T follicular helper cell (primary cell): ENCODE measurements at places on chromosomes 7 and 10.

DNA sequence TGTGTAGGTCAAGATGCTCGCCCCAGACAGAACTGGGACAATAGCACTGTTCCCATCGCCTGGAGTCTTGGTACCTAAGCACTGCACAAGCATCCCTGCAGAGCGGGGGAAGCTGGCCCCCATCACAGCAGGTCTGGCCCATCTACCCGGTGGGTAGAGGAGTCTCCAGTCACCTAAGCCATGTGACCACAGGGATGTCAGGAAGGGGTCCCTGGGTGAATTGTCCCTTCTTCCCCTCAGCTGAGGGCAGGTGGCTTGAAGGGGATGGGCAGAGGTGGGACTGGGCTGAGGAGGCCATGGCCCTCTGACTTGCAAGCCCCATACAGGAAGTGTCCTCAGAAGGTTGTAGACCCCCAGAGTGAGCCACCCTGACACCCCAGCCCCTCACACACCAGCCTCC lies 39.7 kb downstream of the FRMPD2 start:
- DNase-seq, result no peak

DNA sequence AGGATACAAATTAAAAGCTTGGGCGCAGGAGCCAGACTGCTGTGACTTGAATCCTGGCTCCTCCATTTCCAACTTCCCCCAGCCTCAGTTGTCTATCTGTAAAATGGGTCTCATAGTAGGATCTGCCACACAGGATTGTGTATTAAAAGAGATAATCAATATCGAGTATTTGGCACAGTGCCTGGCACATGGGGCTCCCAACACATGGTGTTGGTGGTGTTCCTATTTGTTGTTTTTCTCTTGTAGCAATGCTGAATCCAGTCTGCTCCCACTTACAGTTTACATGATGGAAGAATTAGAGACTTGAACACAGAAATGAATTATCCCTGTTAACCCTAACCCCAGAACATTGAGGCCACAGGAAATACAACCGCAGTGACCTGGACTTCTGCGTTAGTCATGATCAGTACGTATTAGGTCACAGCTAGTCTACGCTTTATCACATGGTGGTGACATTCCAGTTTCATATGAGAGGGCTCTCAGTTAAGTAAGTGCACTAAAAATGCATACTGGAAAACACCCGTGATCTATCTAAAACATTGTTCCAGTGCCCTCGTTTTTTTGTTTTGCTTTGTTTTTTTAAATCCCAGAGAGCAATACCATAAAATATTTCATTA lies 169.5 kb upstream of the KLF14 start:
- DNase-seq, result no peak

DNA sequence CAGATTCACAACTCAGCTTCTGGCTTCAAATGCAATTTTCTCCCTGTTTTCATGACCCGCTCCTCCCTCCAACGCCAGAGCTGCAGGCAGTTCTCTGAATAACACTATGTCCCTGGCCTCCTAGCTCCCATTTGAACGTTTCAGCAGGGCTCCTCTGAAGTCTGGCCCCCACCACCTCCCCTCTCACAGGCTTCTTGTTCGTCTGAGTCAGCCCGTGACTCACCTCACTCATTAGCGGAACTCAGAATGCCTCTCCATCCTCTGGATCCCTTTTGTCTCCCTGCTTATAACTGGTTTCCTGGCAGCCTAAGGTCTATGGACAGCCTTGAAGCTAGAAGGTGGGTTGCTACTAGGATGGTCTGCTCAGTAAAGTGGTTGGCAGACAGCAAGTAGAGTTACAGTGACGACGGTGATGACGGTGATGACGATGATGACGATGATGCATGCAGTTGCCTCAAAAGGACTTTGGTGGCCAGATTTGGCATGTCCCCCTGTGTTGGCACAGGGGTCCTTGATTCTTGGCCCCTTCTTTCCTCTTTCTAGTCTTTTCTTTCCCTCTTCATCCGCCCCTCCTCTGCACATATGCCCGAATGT lies 83.3 kb upstream of the MKLN1 start:
- no peak for DNase-seq

DNA sequence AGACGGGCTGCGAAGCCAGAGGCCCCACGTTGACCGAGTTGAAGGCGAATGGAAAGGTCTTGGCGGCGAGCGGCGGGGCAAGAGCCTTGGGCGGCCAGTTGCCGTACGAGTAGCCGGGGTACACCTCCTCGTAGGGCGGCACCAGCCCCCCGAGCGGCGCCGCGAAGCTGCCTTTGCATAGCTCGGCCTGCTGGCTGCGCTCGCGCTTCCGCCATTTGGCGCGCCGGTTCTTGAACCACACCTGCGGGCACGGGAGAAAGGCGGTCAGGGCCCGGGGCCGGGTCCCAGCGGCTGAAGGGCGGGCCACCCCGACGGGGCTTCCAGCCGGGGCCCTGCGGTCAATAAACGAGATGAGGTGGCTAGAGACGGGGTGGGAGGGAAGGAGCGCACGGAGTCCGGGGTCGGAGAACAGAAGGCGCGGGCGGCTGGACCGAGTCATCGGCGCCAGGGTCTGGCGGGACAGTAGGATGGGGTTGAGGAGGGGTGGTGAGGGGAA lies 4.8 kb downstream of the ELOVL3 start:
- no peak for DNase-seq

DNA sequence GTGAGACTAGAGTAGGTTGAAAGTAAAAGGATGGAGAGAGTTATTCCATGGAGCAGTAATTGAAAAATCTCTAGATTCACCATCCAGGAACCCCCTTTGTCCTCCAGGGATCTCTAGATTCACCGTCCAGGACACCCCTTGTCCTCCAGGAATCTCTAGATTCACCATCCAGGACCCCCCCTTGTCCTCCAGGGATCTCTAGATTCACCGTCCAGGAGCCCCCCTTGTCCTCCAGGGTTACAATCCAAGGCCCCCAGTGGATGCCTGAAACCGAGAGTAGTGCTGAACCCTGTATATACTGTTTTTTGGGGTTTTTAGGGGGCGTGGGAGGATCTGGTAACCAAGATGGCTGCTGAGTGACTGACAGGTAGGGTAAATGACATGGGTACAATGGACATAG lies 38.3 kb upstream of the PPP2R2D start:
- no peak for DNase-seq

DNA sequence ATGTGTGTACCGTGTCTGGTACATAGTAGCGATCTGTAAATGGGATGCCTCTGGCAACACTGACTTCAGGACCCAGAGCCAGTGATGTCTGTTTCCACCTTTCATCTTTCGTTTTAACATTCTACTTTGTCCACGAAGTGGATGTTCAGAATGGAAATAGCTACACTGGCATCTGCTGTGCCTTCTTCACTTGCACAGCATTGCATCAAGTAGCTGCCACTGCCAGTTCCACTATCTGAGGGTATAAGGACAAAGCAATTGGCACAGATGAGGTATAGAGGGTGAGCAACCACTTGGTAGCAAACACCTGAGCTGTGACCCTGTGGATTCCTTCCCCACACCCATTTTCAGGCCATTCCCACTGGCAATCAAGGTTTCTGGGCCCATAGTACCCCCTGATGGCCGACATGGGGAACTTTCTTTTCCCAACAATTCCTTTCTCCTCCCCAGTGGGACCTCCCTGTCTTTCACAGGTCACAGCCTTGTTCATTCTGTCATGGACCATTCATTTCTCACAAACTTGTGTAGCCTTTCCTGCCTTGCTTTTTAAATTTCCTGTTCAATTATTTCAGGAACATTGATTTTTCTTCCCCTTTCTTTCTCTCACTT lies 4.0 kb downstream of the ITGA8 start:
- no peak for DNase-seq

GRCh38 chr7:93592588-93593266 lies 18.2 kb upstream of the CALCR start:
- no peak for DNase-seq

DNA sequence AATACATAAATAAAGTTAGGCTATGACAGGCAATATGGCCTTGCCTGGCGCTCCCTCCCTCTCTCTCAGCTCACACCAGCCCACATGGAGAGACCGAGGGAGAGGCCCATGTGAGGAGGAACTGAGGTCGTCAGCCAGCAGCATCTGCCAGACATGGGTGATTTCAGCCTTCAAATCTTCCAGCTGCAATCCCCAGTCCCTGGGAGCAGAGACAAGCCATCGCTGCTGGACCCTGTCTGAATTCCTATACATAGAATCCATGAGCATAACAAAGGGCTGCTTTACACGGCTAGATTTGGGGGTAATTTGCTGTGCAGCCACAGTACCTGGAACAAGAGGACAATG lies 35.6 kb downstream of the ANKRD16 start:
- no peak for DNase-seq
